ENCODE measurements at places on chromosomes 7 and 10. TPM values are rescaled to one million over a fixed set of nuclear protein-coding genes. Genes with fewer than 3 reads are reported as not detected.

Gene SH2B2
- total RNA-seq: 4.4 TPM

Gene NKX1-2
- total RNA-seq: not detected

Gene CLDN3
- total RNA-seq: 1.4 TPM

Gene MCM10
- 6.3 TPM for total RNA-seq

Gene SLC29A4
- total RNA-seq: 1.0 TPM

Gene CALCR
- not detected for total RNA-seq

Gene THSD7A
- total RNA-seq: 38.8 TPM

Gene TAS2R38
- not detected for total RNA-seq

Gene FAM25A
- total RNA-seq: not detected

Gene PSD
- total RNA-seq: 0.34 TPM

Gene TRUB1
- total RNA-seq: 28.0 TPM

Gene SPACDR
- 0.34 TPM for total RNA-seq

Gene CTTNBP2
- 0.34 TPM for total RNA-seq

Gene IFIT1B
- not detected for total RNA-seq

Gene EBF3
- 6.5 TPM for total RNA-seq

Gene KIF20B
- total RNA-seq: 7.0 TPM

Gene LRMDA
- 7.6 TPM for total RNA-seq

Gene TRIM50
- not detected for total RNA-seq

Gene SPDYE5
- not detected for total RNA-seq

Gene LIPK
- not detected for total RNA-seq

Gene RBP3
- total RNA-seq: not detected

Gene SHH
- total RNA-seq: not detected

Gene DPP6
- not detected for total RNA-seq

Gene FASTK
- total RNA-seq: 69.6 TPM

Gene OR2A5
- not detected for total RNA-seq

Gene EMX2
- total RNA-seq: 0.09 TPM

Gene MRLN
- not detected for total RNA-seq

Gene LGI1
- not detected for total RNA-seq

Gene RAPGEF5
- total RNA-seq: 269 TPM

Gene KCNMA1
- total RNA-seq: 0.05 TPM

Gene AGAP5
- total RNA-seq: 2.1 TPM

Gene CSGALNACT2
- 10.2 TPM for total RNA-seq

Gene DDIT4
- 173 TPM for total RNA-seq

Gene GFRA1
- 51.3 TPM for total RNA-seq

Gene PEX1
- total RNA-seq: 14.3 TPM

Gene UNC5B
- 12.1 TPM for total RNA-seq

Gene EVX1
- total RNA-seq: not detected

Gene SPDYE16
- total RNA-seq: not detected

Gene GIMAP4
- 408 TPM for total RNA-seq

Gene GDF2
- not detected for total RNA-seq

Gene TEX36
- not detected for total RNA-seq

Gene SPDYE18
- total RNA-seq: not detected

Gene SUN3
- total RNA-seq: not detected

Gene PIK3AP1
- total RNA-seq: 0.14 TPM

Gene MKI67
- 49.0 TPM for total RNA-seq

Gene LLCFC1
- total RNA-seq: not detected

Gene CYP2C19
- not detected for total RNA-seq

Gene RPP30
- total RNA-seq: 34.9 TPM

Gene DIP2C
- total RNA-seq: 8.1 TPM

Gene GPNMB
- total RNA-seq: 0.68 TPM

Gene PDCD11
- 41.5 TPM for total RNA-seq

Gene DDC
- total RNA-seq: 0.17 TPM

Gene TRDMT1
- 4.6 TPM for total RNA-seq

Gene ACTL6B
- total RNA-seq: not detected

Gene TMEM130
- not detected for total RNA-seq

Gene ITPRID1
- not detected for total RNA-seq

Gene SEPTIN14
- total RNA-seq: not detected

Measured in dermis blood vessel endothelial cell (primary cell).